ENCODE measurements at places on chromosomes 1 and 21.

GRCh38 chr1:37673920-37674319 lies 18.4 kb upstream of the CDCA8 start:
- DNase-seq, result no peak

GRCh38 chr1:119361620-119362344 lies 6.8 kb upstream of the HAO2 start:
- no peak for DNase-seq

GRCh38 chr1:58839147-58839795 lies 55.4 kb upstream of the JUN start:
- DNase-seq, result no peak

- no peak for DNase-seq
Measured at GRCh38 chr1:9586147-9586766, 2.5 kb upstream of the TMEM201 start.

Data from mammary epithelial cell (primary cell).